GOT3 (cell line): ENCODE measurements at places on chromosomes 1 and 21.

DNA sequence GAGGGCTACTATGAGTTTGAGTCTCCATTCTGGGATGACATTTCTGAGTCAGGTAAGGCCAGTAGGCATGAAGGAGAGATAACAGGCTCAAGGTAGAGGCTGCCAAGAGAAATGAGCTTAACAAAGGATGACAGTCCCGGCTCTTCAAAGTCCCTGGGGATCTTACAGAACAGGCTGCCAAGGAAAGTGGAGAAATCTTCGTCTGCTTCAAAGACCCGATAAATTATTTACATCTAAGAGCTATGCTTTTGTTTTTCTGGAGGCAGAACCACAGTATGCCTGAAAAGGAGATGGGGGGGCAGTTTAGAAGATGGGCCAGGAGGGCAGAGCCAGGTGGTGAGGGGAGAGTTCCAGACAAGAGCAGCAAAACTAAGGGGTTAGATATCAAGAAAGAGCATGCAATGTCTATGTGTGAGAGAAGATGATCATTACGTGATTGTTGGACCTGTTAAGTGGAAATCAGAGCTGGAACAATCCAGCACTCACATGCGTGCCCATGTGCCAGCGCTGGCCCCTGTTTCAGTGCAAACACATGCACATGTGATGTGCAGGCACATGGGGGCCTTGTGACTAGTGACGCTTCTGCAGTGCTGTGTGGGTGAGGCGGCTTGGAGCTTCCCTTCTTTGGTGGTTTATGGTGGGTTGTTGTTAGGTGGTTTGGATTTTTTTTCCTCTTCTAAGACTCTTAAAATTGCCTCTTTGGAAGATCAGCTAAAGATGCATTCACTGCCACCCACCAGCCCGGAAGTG, 25.7 kb downstream of the CAMK1G start:
- no peak for DNase-seq

GRCh38 chr1:239448911-239449310, 62.5 kb downstream of the CHRM3 start:
- no peak for DNase-seq

DNA sequence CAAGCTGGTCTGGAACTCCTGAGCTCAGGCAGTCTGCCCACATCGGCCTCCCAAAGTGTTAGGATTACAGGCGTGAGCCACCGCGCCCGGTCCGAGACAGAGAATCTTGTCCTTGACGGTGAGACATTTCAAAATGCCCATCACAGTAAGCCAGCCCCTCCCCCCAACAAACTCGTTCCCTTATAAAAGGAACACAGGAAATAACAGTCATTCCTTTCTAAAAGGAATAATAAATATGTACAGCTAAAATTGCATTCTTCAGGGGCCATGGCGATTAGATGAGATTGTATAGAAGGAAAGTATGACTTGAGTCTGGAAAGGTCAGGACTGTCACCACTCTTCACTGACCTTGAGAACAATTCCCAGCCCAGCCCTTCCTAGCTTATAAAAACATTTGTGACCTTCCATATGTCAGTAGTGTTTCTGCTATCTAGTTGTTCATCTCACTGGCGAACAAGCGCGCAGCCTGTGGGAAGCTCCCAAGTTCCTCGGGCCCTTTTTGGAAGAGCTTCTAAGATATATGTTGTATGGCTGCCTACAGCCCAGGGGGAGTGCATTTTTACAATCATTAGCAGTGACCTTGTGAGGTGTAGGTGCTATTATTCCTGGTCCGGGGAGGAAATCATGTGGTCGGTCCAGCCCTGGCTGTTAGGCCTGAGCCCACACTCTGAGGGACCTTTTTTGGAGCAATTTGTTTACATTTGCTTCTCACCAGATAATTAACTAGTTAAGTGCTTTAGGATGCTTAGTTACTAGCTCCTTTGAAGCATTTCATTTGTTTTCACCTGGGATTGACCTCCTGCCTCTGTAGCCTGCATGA, 8.7 kb downstream of the SZRD1 start:
- DNase-seq, result no peak

GRCh38 chr1:182786995-182787324, 2.6 kb upstream of the NPL start:
- DNase-seq, result no peak

GRCh38 chr1:60448850-60449249, 375.3 kb upstream of the C1orf87 start:
- no peak for DNase-seq

- no peak for DNase-seq
These were observed 549.9 kb upstream of the RGS18 start for GRCh38 chr1:191608367-191608766.

DNA sequence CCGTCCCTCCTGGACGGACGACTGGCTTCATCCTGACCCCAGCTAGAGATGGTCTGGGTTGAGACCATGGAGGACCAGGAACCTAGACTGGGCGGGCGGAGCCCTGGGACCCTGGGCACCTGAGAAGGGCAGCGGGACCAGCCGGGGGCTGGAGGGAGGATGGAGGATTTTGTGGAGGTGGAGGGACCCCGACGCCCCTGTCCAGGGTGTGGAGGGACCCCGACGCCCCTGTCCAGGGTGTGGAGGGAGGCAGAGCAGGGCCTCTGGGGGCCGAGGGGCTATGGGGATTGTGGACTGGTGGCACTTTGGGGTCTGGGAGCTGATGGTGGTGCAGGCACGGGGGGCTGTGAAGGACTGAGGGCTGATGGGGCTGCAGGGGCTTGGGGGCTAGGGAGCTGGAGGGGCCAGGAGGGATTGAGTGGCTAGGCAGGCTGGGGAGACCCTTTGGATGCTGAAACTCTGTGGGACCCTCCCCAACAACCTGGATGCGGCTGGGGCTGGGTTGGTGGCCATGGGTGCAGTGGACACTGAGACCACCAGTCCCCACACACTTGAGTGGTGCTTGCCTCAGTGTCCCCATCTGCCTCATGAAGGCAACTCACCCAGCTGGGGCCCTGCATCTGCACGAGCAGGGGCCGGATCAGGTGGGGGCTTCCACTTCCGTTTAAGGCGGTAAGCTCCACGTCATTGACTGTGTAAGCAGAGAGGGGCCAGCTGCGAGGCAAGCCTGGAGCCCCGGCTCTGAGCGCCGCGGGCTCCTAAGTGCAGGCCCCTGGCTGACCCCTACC, 7.4 kb downstream of the GJC2 start:
- no peak for DNase-seq

- no peak for DNase-seq
These were observed 70.2 kb upstream of the S1PR1 start for GRCh38 chr1:101166583-101167120.

- DNase-seq, result no peak
These were observed 71.0 kb downstream of the CD2 start for GRCh38 chr1:116825207-116825719.

DNA sequence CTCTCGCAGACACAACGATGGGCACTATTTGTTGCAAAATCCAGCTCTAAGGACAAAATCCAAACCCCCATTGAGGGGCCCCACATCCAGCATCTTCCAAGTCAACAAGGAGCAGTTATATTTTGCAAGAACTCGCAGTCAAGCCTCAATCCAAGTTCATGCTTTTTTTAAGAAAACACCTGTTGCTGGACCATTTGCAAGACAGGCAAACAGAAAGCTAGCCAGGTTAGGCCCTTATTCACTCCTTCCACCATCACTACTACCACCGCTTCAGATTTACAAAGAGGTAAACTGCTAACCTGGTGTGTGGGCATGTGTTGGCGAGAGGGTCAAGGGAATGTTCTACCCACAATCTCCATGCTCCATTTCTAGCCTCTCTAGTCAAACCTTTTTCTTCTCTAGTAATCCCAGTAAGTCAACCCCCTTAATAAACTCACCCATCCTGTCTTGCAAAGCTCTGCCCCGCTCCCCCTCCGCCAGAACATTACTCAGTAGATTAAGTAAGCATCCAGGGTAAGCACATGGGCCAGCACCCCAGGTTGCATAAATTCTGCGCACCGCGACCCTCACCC, 703 bp downstream of the ERI3 start:
- DNase-seq, result no peak

GRCh38 chr1:39995973-39996393, 41.0 kb downstream of the MFSD2A start:
- DNase-seq, result no peak
